ENCODE measurements at places on chromosomes 12 and 14.

GRCh38 chr14:20802341-20803084 is at the start of gene RNASE1:
Gene RNASE1, minus strand, starts transcription at chr14:20802844. Its CDS starts 776 bp downstream, at chr14:20802068.
- DNase-seq: no peak

DNA sequence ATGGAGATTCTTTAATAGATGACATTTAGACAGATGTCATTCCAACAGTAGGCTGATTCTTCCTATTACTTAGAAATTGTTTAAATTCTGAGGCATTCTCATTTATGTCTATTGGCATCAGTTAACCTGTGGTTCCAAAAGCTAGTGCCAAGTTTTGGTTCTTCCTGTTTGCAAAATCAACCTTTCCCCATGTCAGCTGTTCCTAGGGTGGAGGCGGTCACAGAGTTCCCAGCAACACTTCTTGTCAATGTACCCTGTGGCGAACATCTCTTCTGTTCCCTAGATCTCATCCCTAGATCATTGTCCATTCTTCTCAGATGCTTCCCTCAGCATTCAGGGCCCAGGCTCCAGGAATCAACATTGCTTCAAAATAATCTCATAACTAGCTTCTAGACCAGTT is 140.9 kb downstream of the PHLDA1 start:
- DNase-seq: no peak

GRCh38 chr12:120684523-120684932 is 2.4 kb upstream of the MLEC start:
- DNase-seq: no peak

- DNase-seq: peak; percentile 41
These were observed 59.4 kb downstream of the DDX51 start for GRCh38 chr12:132084621-132085290.

GRCh38 chr12:93802698-93803423 is 125.7 kb downstream of the CRADD start:
- no peak for DNase-seq

- DNase-seq: no peak
These were observed 15.3 kb downstream of the FBRSL1 start for GRCh38 chr12:132505105-132505851.

GRCh38 chr14:94681300-94682060 is 69.3 kb downstream of the SERPINA3 start:
- no peak for DNase-seq

- no peak for DNase-seq
These were observed 379.3 kb downstream of the RAD51B start for GRCh38 chr14:68198713-68199495.

DNA sequence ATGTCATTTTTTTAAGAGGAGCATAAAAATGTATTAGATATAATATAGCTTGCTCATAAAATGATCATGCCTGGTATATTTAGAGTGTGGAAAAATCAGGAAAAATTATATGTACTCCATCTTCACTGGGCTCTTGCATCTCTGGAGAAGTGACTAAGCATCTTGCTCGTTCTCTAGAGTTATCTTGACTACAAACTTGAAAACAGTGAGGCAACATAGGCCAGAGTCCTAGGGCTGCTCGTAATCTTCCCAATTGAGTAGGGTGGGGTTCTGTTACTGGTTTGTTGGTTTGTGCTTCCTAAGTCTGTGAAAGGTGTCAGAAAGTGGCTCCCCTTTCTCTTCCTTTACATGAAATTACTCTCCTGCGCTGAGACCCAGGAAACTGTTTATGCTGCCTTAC is 46.2 kb downstream of the AACS start:
- DNase-seq: no peak

DNA sequence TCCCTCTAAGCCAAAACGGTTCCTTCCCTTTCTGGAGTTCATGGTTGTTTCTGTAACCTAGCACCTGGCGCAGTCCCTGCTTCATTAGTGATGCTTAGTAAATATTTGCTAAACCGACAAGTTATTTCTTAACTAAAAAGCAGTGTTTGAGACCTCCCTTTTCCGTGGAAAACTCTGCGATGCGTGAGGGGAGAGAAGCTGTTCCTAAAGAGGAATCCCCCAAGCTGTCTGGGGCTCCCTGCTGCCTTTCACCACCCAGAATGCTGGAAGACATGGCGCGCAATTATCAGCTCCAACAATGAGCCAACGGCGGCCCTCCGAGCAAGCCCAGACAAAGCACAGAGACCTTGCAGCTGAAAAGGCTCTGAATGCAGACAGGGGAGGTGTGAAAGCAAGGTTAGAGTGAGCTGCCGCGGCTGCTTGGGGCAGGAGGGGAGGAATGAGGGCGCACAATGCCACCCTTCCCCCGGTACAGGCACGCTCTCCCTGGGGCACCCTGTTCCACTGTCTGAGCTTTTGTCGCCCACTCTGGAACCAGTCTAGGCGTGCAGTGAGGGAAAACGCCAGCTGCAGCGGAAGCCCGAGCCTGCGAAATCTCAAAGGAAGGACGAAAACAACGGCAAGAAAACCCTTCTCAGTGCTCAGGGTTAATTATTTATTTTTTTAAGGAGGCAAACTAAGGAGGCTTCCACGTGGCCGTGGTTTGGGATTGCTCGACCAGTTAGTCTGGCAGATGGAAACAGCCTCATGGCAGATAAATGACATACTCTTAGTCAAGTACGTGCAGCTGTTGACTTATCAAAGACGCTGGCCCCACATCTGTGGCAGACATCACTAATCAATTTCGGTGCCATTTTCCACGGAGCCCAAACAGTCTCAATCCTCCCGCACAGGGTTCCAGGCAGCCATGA is 66.3 kb downstream of the RBM19 start:
- no peak for DNase-seq

DNA sequence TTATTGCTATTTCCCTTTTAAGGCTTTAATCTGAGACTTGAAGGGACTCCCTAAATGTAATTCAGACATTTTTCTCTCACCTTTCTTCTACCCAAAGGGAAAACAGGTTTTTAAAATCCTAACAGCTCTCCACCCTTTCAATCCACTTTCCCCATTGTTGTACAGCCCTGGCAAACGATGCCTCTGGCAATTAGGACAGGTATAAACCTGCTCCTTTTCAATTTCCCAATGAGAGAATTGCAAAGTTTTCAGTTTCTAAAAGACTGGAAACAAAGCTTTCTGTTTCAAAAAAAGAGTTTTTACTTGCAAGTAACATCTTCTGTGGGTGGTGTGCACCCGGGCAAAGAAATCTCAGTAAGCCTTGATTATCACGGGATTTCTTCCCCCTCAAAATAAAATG is 131.2 kb downstream of the HMGA2 start:
- no peak for DNase-seq

GRCh38 chr14:61041704-61042103 is 60.7 kb downstream of the SLC38A6 start:
- DNase-seq: no peak

GRCh38 chr12:60630796-60631195 is 1035.0 kb downstream of the SLC16A7 start:
- DNase-seq: no peak

GRCh38 chr12:125402874-125403789 is 337.9 kb downstream of the AACS start:
- DNase-seq: peak; percentile 2

DNA sequence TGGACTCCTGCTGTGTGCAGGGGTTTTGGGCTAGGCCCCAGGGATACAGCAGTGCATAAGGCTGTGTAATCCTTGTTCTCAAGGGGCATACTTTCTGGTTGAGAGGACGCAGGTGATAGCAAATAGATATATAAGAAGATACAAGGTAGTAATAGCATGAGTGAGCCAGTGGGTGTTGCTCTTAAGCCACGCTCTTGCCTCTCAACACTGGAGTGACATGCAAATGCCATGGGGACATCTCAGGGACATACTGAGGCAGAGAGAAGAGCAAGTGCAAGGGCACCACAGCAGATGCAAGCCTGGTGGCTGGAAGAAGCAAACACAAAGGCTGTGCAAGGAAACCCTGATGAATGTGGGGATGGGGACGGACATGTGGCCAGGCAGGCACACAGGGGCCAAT is 223.3 kb downstream of the CHST11 start:
- no peak for DNase-seq

- DNase-seq: peak; percentile 10
These were observed 236.1 kb upstream of the NPAS3 start for GRCh38 chr14:32702562-32702961.

- no peak for DNase-seq
These were observed 55.8 kb downstream of the BCL2L14 start for GRCh38 chr12:12126551-12126950.

GRCh38 chr12:86081843-86082242 is 174.3 kb downstream of the MGAT4C start:
- no peak for DNase-seq

DNA sequence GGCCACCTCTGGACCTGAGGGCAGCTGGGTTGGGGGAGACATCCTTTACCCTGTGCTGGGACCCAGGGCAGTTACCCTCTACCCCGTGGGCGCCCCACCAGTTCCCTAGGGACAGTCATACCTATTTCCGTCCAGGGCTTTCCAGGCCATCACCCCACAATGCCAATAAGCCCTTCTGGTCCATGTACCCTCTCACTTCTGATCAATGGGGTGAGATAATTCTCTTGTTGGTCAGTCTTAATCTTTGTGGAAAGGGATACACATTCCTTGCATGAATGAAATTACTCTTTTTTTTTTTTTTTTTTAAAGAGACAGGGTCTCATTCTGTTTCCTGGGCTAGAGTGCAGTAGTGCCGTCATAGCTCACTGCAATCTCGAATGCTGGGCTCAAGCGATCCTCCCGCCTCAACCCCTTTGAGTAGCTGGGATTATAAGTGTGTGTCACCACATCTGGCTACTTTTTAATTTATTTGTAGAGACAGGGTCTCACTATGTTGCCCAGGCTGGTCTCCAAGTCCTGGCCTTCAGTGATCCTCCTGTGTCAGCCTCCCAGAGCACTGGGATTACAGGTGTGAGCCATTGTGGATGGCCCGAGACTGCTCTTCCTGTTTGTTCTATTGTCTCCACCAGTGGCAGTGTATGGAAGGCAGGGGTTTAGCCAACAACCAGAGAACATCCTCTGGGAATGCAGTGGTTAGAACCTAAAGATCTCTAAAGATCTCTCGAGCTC is 46.3 kb upstream of the STON2 start:
- no peak for DNase-seq

GRCh38 chr14:61668282-61668681 is 27.0 kb upstream of the HIF1A start:
- no peak for DNase-seq

DNA sequence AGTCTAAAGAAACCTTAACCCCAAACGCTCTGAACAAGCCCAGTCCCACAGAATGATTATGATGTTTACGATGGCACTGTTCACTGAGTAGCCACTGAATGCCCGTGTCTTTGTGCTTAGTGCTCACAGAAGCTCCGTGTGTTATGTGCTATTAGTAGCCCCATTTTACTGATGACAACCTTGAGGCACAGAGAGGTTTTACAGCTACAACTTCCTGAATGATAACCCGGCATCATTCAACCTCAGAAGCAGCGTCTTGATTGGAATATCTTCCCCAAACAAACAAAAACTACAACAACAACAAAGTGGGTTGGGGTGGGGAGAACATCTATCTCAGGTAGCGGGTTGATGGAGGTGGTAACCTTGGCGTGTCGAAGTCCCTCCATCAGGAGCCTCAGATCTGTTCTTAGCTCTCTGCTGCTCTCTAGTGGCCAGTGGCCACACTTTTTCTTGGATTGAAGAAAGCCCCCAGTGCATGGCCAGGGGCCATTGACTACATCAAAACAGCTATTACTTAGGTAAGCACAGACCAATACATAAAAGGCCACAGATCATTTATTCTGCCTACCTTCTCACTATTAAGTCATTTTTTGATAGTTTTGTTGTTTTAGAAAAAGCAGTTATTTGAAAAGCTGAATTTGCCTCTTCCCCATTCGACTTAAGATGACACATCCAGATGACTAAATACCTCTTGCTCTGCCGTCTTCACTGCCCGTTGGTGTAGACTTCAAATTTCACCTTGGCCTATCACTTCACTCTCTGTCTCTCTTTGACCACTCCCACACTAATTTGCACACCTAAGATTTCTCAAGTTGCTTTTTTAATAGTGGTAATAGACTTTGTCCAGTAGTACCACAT is 376.9 kb downstream of the GALC start:
- peak; percentile 42 for DNase-seq

DNA sequence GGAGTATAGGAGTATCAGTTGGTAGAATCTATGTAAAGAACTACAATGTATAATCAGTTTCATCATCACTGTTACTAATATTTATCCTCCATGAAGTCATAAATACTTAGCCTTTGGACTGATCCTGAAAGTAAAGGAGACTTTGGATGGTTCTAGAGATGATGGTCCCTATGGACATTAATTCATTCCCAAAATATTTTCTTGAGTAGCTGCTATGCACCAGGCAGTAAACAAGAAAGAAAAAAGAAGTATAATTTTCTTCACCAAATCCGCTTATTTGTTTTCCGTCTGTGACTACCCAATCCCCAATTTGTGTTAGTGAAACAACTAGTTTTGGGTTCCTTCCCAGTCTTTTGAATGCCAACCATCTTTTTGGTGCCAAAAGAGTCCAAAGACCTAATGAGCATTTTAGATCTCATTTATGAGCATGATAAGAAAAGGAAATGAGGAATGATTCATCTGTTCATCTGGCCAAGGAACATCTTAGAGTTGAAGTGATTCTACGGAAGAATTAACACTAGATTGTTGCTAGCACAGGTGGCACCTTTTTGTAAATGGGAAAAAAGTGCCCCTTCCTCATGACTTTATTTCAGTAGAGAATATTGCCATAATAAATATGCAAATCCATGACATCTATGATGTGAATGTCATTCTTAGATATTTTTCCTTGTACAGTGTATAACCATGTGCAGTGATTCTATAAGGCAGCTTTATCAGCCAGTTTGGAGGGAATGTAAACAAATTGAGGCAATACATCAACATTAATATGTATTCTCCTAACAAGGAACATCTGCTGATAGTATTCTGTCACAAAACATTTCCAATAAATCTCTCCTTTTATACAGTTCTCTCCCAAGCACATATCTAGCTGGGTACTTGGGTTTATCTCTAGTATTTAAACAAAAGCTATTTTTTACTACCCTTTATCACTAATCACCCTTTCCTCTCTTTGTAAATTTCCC is 85.1 kb upstream of the CCDC91 start:
- DNase-seq: no peak

- DNase-seq: no peak
These were observed 12.3 kb upstream of the RARG start for GRCh38 chr12:53244337-53244736.

GRCh38 chr14:76782115-76782884 is 21.0 kb downstream of the VASH1 start:
- no peak for DNase-seq
